HEK293T (cell line): ENCODE measurements at places on chromosomes 1 and 21.

- no peak for DNase-seq
Observed at GRCh38 chr1:167693425-167694045, 28.2 kb upstream of the MPZL1 start.

DNA sequence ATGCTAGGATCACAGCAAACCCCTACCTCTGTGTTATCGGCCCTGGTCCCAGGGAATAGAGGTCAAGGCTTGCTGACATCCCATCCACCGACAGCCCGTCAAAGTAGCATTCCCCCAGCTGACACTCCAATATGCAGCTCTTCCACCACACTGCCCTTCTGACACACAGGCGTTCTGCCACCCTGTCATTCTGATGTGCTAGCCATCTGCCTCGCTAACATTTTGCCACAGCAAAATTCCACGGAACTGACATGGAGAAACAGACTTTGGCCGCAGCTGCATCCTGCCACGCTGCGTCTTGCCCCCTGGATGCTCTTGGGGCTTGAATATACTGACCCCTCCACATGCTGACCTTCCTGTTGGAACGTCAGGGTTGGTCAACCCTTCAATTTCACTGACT is 163.2 kb upstream of the CSF3R start:
- DNase-seq: no peak

DNA sequence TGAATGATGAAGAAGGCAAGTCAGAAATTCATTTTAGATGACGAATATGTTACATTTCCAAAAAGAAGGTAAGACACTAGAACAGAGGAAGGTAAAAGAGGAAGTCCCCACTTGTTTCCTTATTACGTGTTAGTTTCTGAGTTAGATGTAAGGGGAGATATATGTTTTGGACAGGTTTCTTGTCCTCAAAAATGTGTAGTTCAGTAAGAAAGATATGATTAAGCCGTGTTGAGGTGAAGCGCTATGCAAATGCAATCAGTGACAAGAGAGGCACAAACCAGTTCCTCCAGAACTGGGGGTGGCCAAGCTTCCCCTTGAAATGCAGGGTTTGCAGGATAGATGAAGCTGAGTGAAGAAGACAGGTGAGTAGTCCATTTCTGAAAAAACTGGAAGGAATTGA is 293.3 kb upstream of the RUNX1 start:
- DNase-seq: no peak

- DNase-seq: peak; percentile 79
Observed at GRCh38 chr21:32940079-32941014, 85.4 kb upstream of the OLIG2 start.

DNA sequence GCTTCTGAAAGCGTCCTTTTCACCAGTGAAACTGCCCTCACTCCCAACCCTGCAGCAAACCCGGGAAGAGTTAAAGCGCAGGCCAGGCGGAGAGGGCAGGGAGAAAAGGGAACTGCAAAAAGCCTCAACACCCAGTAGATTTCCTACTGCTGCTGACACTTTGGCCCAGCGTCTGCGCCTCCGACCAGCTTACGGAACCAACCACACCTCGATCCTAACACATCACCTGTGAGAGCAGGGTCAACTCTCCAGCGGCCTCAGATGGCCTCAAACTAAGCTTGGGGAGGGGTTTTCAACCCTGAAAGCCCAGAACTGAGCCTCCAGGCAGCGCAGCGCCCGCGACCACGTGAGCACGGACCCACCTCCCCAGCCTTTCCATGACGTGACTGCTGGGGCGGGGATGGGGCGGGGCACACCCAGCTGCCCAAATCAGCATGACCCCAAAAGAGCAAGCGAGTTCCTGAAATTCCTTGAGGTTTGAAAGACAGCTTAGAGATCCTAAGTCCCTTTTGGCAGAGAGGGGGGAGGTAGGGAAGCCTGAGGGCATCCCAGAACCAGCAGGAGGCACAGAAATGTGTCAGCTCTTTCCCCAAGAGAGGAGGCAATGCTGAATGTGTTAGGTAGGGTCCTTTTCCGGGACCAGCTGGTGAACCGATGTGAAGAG is 59.1 kb downstream of the ITPKB start:
- DNase-seq: peak; percentile 67

DNA sequence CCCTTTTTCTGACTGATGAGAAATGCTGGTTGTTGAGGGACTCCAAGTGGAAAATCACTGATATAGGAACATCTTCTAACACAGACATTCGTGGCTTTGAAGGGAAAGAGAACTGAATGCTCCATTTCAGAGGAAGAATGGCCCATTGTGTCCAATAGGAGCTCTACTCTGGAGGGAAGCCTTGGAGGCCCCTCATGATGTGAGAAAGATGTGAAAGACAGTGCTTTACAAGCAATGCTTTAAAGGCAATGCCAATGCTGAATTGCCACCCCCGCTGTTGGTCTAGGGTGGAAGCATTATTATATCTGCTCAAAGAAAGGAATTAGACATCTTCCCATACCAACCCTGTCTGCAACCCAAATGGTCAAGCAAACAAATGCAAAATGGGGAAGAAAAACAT is 13.7 kb downstream of the NMNAT2 start:
- no peak for DNase-seq

GRCh38 chr1:27598295-27598687 is 5.7 kb downstream of the AHDC1 start:
- DNase-seq: no peak

DNA sequence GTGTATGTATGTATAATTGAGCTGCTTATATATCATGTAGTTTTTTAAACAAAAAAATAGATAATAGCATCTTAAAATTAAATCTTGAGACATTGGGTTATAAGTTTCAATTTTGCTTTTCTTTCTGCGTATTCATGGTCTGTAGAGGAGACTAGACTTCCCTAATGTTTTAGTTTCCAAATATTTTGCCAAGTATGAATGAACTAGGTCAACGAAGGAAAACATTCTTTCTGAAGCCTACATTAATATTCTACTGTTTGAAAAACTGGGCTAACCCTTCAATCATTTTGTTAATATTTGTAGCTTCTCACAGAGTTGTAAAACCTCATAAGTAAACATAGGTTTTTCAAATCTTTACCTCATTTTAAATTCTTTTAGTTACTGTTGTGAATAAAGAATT is 592.7 kb downstream of the USP25 start:
- no peak for DNase-seq

DNA sequence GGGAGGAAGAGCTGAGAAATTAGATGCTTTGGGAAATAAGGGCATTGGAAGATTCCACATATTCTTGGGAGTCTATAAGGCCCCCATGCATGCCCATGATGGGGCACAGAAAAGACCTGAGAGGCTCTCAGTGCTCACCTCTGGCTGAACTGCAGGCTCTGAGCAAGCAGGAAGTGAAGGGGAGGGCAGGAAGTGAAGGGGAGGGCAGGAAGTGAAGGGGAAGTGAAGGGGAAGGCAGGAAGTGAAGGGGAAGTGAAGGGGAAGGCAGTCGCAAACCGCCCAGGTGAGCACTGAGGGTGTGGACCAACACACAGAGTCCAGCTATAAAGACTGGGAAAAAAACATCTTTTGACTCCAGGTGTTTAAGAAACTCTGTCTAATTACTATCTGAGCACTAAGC is 3.5 kb downstream of the KRTAP10-9 start:
- no peak for DNase-seq

DNA sequence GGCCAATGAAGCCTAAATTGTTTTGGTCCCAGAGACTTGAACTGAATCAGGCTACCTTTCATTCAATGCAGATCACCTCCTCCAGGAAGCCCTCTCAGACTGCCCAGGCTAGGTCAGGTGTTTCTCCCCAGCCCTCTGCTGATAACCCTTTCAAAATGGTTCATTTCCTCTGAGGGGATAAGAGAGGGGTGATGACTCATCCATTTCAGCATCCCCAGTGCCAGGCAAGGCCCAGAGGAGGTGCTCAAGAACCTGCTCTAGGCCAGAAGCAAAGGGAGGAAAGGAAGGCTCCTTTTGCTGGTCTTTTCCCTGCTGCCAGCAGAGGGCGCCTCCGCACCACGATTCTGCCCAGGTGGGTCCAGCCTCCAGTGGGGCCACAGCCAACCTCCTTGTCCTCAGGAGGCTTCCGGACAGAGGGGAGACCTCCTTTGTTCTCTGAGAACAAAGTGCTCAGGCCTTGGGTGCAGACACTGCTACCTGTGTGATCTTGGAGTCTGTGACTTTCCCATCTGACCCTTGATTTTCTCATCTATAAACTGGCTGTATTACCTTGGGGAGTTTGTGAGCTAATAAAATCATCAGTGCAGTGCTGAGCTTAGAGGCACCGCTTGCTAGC is 45.3 kb upstream of the ARHGEF10L start:
- DNase-seq: peak; percentile 86

DNA sequence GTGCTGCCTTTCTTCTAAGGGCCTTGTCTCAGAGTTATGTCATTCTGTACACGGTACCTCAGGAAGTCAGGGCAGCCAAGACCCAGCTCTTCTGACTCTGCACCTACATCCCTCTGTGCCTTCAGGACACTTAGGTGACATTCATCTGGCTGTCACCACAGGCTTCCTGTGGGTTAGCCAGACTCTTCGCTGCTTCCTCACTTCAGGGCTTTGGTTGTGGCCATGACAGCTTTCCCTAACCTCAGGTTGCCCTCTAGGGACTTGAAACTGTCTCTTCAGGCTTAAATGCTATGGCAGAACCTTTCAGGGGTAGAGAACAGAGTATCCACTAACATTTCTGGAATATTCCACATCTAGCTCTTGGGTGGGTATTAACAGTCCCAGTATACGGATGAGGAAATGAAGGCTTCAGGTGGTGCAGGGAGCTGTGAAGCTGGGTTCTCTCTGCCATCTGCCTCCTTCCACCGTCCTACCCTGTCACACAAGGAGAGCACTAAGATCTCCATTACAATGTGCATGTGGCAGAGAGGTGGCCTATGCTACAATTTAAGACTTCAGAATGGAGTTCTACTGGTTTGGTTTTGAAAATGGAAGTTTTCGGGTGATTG is 9.9 kb downstream of the TSSK3 start:
- DNase-seq: no peak

DNA sequence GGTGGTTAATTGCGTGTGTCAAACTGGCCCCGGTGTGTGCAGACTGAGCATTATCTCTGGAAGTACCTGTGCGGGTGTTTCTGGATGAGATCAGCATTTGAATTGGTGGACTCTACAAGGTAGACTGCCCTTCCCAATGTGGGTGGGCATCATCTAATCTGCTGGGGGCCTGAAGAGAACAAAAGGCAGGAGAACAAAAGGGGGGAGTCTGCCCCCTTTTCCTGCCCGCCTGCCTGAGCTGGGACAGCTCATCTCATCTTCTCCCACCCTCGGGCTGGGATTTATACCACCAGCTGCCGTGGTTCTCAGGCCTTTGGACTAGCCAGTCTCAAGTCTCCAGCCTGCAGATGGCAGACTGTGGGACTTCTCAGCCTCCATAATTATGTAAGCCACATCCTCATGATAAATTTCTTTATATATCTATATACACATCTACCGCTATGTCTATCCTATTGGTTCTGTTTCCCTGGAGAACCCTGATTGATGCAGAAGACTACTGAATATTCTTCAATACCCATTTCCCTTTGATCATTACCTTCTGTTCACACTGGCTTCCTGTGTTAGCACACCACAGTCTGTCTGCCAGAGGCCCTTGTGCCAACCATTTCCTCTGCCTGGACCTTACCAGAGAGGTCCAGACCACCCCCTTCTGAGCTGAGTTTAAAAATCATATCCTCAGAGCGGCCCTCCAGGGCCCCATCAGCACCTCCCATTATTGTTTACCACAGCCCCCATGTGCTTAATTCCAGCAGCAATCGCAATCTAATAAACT is 25.2 kb downstream of the RCAN1 start:
- DNase-seq: no peak

GRCh38 chr1:59046730-59047157 is 250.2 kb upstream of the FGGY start:
- no peak for DNase-seq

- no peak for DNase-seq
Observed at GRCh38 chr1:162003061-162003829, 20.4 kb downstream of the OLFML2B start.

GRCh38 chr1:168786476-168787330 is 57.7 kb upstream of the DPT start:
- DNase-seq: no peak

DNA sequence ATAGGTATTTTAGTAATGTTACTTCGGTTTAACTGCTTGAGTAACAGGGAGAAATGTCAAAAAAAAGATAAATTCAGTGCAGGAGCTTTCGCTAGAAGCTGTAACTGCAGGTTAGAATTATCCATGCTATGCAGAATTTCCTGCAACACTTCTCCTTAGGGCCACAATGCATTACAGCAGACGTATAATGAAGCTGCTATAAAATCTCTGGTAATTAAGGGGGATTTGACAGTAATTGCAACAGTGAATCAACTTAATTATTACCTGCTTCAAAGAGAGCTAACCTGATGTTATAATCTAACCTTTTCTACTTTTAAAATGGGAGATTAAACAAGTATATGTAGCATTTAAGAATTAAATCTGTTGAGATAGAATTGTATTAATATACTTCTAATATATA is 92.6 kb downstream of the ATG4C start:
- DNase-seq: no peak

DNA sequence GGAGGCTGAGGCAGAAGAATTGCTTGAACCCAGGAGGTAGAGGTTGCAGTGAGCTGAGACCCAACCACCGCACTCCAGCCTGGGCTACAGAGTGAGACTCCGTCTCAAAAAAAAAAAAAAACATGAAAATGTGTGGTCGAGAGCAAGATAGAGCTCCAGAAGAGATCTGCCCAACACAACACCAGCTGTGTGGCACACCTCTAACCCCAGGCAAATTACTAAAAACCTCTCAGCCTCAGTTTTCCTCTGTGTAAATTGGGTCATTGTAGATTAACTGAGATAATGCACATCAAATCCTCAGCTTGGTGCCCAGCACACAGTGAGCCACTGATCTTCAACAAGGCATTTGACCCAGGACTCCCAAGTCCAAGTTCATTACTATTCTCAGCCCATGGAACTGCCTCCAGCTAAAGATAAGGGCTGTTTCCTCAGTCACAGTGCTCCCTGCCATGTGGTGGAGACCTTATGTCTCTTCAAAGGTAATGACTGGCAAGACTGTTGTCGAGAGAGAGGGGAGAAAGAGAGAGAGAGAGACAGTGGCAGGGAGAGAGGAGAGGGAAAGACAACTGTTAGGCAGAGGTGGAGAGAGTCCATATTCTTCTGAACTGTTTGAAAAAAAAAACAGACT is 58.1 kb downstream of the PTP4A2 start:
- no peak for DNase-seq

DNA sequence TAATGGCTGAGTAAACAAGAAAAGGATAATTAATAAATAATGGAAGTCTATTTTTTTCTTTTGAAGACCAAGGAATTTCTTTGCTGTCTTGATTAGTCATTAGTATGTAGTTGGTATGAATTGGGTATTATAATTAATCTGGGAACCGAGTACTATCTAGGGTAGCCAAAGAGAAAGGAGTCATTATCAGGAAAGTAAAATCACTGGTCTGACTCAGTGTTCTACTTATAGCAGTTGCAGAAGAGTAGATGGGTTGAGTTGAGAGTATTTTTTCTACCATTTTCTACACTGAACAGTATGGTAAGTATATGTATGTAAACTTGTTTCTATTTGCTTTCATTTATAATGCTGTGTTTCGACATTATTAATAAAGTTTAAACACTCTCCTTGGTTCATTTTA is 26.6 kb downstream of the CDC14A start:
- DNase-seq: no peak
